ENCODE measurements at places on chromosomes 1 and 21. TPM values are rescaled to one million over a fixed set of nuclear protein-coding genes. Genes with fewer than 3 reads are reported as not detected.

CD101 gene
- 0.14 TPM for total RNA-seq

PTCH2 gene
- total RNA-seq: not detected

AADACL4 gene
- not detected for total RNA-seq

LDLRAD1 gene
- total RNA-seq: not detected

AGBL4 gene
- total RNA-seq: not detected

GJA5 gene
- 2.7 TPM for total RNA-seq

MATN1 gene
- not detected for total RNA-seq

E2F2 gene
- total RNA-seq: 6.5 TPM

BRINP2 gene
- 0.14 TPM for total RNA-seq

ZNF436 gene
- 8.0 TPM for total RNA-seq

FCRL1 gene
- total RNA-seq: not detected

SPATA21 gene
- total RNA-seq: not detected

CYP4X1 gene
- not detected for total RNA-seq

TNFRSF18 gene
- total RNA-seq: 3.1 TPM

FCER1G gene
- total RNA-seq: not detected

GFI1 gene
- 0.12 TPM for total RNA-seq

PLPP3 gene
- total RNA-seq: 2.2 TPM

DMRTA2 gene
- total RNA-seq: not detected

TTC22 gene
- total RNA-seq: 4.3 TPM

PRDM16 gene
- total RNA-seq: 0.06 TPM

MAN1C1 gene
- total RNA-seq: 0.63 TPM

DPYD gene
- 5.1 TPM for total RNA-seq

TNFRSF1B gene
- total RNA-seq: 1.5 TPM

TMPRSS2 gene
- 9.1 TPM for total RNA-seq

CFAP410 gene
- 11.4 TPM for total RNA-seq

LCE3D gene
- not detected for total RNA-seq

CD48 gene
- total RNA-seq: not detected

RUNX3 gene
- not detected for total RNA-seq

LMX1A gene
- total RNA-seq: not detected

JAM2 gene
- 0.12 TPM for total RNA-seq

NID1 gene
- total RNA-seq: 19.2 TPM

SH2D2A gene
- 3.5 TPM for total RNA-seq

KRTAP7-1 gene
- total RNA-seq: not detected

SPRR5 gene
- total RNA-seq: not detected

ATP8B2 gene
- total RNA-seq: 26.6 TPM

CRYAA gene
- not detected for total RNA-seq

ARMH1 gene
- total RNA-seq: not detected

FCRL6 gene
- not detected for total RNA-seq

RXRG gene
- total RNA-seq: not detected

PLEKHO1 gene
- total RNA-seq: 68.4 TPM

RGS13 gene
- not detected for total RNA-seq

TCHH gene
- total RNA-seq: under 0.01 TPM

CELA3A gene
- not detected for total RNA-seq

KCNE2 gene
- total RNA-seq: not detected

IL19 gene
- not detected for total RNA-seq

TCP10L gene
- under 0.01 TPM for total RNA-seq

VWA1 gene
- 41.6 TPM for total RNA-seq

HMCN1 gene
- total RNA-seq: 1.6 TPM

AMPD1 gene
- total RNA-seq: not detected

GBP4 gene
- 0.35 TPM for total RNA-seq

PINK1 gene
- total RNA-seq: 44.3 TPM

ZCCHC17 gene
- 39.2 TPM for total RNA-seq

DCST1 gene
- not detected for total RNA-seq

KCNK1 gene
- total RNA-seq: 9.8 TPM

OR2L3 gene
- total RNA-seq: not detected

LCK gene
- total RNA-seq: 8.2 TPM

SPRR2F gene
- not detected for total RNA-seq
